ENCODE measurements at places on chromosomes 11 and 22.

DNA sequence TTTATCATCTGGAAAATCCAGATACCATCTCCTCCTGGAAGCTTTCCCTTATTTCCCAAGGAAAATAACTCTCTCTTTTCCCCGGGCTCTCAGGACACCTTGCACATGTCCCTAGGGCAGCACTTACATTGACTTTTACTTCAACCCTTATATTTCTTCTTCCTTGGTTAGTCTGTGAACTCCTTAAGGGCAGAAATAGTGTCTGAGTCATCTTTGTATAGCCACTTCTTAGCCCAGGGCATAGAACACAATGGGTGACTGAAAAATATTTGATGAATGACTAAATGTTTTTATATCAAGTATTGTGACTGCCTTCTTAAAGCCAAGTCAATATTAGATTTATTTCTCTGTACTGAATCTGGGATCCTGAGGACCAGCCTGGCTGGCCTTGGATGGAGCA, 45.4 kb upstream of the MYOD1 start:
- DNase-seq = no peak

GRCh38 chr22:19626666-19627065, 87.6 kb upstream of the SEPTIN5 start:
- DNase-seq = no peak

DNA sequence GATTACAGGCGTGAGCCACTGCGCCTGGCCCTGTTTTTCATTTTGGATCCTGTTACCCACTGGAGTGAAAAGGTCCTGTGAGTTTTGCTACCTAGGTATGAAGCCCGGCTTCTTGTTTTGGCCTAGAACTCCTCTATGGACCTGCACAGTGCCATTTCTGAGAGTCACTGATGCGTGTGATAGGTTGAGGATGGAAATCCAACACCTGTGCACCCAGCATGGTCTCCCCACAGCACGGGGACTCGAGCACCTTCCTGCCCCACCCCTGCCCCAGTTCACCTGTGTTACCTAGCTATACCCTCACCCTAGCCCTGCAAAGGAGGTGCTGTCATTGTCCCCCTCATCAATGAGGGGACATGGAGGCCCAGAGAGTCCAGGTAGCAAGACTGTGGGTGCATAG, 5.1 kb downstream of the FBLN1 start:
- no peak for DNase-seq

GRCh38 chr11:5291207-5291838, 10.4 kb downstream of the OR51B4 start:
- DNase-seq = no peak

- DNase-seq = no peak
Observed at GRCh38 chr22:43860831-43861230, 1.5 kb downstream of the SULT4A1 start.

- DNase-seq = no peak
Observed at GRCh38 chr11:34223021-34223813, 117.8 kb downstream of the NAT10 start.

- no peak for DNase-seq
Observed at GRCh38 chr11:96781082-96781481, 391.3 kb downstream of the JRKL start.

GRCh38 chr11:15761235-15761634, 595.1 kb downstream of the SOX6 start:
- no peak for DNase-seq

DNA sequence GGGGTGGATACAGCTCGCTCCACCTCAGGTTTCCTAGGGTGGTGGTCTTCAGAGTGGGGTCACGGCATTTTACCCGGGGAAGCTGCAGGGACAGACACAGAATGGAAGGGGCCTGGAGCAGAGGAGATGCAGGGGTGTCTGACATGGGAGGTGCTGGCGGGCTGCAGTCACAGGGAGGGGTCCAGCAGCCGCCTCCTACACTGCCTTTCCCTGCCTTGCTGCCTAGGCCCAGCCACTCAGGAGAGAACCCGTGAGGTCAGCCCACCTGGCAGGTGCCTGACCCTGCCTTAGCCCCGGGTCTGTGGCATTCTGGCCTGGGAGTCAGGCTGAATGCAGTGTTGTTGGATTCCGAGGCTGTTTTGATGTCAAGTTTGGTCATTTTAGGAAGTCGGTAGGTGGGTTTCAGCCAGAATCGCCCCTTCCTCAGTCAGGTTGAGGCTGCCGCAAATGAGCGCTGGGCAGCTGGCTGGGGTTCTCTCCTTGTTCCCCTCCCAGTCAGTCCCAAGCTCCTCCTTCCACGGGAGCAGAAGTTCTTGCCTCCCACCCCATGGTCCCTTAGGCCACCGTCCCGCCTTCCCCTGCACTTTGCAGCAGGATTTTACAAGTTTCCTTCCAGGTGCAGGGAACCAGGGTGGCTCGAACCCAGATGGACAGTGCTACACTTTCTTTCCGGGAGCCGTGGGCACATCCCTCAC, 294.5 kb downstream of the TBC1D22A start:
- no peak for DNase-seq

- no peak for DNase-seq
Observed at GRCh38 chr11:83554876-83555275, 268.7 kb upstream of the CCDC90B start.

DNA sequence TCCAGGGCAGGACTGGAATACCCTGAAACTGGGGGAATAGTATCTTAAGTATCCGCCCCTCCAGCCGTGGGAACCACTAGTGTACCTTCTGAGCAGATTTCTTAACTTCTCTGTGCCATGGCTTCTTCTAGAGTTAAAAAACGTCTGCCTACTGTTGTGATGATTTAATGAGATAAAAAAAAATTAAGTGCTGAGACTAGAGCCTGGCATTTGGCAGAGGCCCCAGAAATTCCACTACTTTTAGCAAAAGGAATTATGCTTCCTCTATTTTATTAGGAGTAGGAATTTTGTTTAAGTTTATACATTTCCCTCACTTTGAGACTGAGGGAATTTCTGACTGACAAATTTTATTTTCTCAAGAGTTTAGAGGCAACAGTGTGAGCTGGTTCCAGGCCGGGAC, 371.2 kb upstream of the B3GAT1 start:
- no peak for DNase-seq

- DNase-seq = no peak
Observed at GRCh38 chr22:21028277-21029251, 3.8 kb downstream of the SLC7A4 start.

DNA sequence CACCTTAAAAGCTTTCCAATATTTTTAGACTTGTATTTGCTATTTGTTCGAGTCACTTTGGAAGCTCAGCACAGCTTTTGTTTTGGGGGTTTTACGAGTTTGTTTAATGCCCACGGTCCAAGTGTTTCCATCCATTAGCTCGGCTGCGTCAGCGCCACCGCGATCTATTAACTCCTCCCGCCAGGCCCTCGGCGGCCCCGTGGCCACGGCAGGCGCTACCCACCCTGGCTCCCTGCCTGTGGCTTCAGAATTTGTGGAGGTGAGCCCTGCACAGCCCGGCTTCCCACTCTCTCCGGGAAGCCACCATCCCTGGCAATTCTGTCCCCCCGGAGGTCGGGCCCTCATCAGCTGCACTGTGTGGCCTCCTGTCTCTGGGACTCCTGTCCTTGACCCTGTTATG, 648.5 kb downstream of the BRD1 start:
- DNase-seq = no peak

DNA sequence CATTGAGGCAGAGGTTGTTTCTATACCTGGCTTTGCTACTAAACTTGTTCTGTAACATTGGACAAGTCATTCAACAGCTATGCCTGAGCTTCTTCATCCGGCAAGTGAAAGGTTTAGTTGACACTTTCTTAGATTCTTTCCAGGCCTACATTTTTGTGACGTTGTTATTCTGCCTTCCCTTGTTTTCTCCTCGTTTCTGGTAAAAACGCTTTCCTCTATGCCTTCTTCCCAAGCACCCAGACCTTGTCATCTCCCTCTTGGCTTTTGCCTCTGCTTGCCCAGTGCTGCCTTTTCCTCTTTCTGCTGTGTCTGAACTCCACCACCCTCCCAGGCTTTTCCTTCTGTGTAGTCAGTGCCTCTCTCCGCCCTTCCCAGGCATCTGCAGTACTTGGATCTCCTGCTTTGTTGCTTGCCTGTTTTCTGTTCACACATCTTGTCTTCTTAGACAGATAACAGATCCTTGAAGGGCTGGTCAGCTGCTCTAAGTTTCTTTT, 1.4 kb upstream of the AMOTL1 start:
- no peak for DNase-seq

Data from stimulated activated CD8-positive, alpha-beta memory T cell treated with anti-CD3 and anti-CD28 coated beads, Interleukin-4, amount 100 ng/mL, for 4 hours (primary cell).